ENCODE measurements at places on chromosomes 11 and 22.

GRCh38 chr11:111922803-111923202, 4.1 kb downstream of the C11orf52 start:
- DNase-seq = no peak

DNA sequence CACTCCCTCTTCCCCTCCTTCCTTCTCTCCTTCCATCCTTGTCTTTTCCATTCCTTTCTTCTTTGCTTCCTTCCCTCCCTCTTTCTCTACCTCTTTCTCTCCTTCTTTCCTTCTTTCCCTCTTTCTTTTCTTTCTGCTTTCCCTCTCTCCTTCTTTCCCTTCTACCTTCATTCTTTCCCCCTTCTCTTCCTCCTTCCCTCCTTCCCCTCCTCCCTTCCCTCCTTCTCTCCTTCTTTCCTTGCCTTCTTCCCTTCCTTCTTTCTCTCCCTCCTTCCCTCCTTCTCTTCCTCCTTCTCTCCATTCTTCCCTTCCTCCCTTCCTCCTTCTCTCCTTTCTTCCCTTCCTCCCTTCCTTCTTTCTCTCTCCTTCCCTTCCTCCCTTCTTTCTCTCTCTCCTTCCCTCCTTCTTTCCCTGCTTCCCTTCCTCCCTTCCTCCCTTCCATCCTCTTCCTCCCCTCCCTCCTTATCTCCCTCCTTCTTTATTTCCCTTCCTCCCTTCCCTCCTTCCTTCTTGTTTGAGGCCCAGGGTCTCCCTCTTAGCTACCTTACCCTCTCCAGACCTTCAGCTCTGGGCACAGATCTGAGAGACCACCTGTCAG, 77.0 kb downstream of the BUD13 start:
- no peak for DNase-seq

DNA sequence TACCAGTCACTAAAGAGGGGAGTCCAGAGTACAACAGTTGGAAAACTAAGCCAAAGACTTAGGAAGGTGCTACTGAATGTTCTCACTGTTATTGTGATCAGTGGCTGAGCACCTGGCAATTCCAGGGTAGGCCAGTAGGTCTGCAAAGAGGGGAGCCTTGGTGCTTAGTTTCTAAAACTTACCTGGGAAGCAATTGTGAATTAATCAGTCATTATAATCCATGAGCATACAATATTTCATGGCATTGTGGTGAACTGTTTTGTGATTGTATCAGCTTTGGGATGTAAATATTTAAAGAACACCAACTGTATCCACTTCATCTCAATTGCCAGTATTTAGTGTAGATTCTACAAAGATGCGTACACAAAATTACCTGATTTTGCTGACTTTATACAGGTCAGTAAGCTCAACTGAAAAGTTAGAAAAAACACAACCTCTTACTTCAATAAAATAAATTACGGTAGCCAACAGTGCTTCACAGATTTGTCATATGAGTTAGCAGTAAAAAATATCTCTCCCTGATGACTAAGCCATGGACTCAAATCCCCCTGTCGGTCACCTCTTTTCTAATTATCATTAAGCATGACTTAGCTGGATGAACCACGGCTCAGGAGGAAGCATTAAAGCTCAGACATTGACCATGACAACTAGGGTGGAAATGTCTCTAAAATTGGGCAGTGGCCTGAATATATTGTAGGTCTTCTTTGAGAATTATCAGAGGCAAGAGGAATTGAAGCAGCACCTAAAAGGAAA, 30.8 kb upstream of the SORL1 start:
- no peak for DNase-seq

GRCh38 chr11:128940603-128941002, 2.1 kb downstream of the TP53AIP1 start:
- DNase-seq = no peak

GRCh38 chr22:48737461-48738203, 1090.0 kb downstream of the BRD1 start:
- no peak for DNase-seq

Data from CD4-positive, alpha-beta memory T cell (primary cell).